Hematopoietic multipotent progenitor cell (in vitro differentiated cells): ENCODE measurements at places on chromosomes 13 and 19. TPM values are rescaled to one million over a fixed set of nuclear protein-coding genes. Genes with fewer than 3 reads are reported as not detected.

DNA sequence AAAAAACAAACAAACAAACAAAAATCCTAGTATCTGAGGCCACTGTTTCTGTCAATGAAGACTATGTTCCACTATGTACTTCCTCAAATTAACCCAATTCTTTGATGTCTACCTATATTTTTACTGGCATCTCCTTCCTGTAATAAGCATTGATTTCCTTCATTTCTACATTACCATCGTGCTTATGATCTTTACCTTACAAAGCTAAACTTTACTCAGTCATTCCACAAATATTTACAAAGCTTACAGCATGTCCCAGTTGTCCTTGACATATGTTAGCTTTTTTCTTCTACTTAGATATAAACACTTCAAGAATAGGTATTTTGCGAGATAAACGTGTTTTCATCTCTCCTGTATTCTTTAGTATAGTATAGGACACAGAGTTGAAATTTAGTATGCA lies 1090.9 kb downstream of the PCDH9 start:
- DNase-seq, result no peak

DNA sequence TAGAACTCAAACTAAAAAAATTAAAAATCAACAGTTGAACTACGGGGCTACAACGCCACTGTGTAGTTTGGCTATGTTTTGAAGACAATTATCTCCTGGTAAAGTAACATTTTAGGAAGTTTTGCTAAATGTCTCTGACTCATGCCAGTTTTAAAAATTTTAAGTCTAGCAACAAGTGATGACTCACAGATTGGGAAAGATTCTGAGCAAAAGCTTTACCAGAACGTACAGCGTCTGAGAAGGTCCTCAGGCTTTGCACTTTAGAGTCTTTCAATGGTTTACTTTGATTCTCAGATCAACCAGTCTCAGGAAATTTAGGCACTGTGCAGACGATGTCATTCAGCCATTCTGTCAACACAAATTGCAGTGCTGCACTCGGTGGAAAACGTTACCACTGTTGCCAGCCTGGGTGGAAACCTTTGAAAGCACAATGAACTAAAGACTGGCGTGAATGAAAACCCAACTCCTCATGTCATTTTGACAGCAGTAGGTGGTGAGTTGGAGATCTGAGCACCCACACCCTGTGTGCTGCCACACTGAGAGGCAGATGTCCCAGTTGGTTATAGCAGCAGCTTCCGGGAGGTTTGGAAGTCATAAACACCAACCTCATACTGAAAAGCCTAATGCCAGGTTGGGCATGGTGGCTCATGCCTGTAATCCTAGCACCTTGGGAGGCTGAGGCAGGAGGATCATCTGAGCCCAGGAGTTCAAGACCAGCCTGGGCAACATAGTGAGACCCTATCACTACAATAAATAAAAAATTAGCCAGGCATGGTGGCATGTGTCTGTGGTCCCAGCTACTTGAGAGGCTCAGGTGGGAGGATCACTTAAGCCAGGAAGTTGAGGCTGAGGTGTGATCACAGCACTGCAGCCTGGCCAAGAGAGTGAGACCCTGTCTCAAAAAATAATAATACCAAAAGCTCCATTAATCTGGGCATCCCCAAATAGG lies 6.3 kb upstream of the WTIP start:
- DNase-seq, result no peak

DNA sequence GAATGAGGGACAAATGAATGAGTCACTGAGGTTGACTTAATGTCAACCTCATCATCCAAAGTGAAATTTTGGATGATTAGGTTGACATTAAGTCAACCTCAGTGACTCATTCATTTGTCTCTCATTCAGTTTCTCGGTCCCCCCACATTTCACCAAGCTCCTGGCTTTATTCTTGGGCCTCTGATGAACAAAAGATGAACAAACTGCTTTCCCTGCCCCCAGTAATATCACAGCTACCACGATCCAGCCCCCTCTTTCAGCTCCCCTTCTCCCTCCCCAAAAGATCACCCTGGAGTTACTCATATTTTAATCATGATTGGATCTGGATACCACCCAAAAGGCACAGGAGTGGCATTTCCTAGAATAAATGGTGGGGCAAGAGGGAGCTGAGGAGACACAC lies 10.8 kb downstream of the CEACAM18 start:
- no peak for DNase-seq

DNA sequence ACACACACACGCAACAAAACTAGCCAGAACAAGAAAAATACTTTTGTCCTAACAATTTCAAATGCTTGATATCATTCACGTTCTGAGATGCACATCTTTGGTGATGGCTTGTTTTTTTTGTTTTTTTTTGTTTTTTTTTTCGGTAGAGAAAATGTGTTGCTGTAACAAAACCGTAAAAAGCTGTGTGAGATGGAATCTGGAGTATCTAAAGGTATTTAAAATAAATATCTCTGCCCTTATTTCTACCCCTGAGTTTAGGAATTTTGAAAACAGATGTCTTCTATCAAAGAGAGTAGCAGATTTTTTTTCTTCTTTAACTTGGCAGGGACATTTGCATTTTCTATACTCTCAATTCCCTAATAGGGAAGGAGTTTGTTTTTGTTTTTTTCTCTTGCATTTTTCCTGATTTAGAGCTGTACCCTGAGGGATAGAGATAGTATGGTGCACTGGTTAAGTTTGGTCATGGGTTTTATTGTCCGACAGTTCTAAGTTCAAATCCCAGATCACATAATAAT lies 446.6 kb downstream of the KLF5 start:
- DNase-seq, result no peak

GRCh38 chr19:48868114-48868886 lies at the start of gene PLEKHA4:
TSS of gene PLEKHA4 (minus strand) at chr19:48868617. CDS start at chr19:48867620, 997 bp downstream.
- DNase-seq, result no peak

DNA sequence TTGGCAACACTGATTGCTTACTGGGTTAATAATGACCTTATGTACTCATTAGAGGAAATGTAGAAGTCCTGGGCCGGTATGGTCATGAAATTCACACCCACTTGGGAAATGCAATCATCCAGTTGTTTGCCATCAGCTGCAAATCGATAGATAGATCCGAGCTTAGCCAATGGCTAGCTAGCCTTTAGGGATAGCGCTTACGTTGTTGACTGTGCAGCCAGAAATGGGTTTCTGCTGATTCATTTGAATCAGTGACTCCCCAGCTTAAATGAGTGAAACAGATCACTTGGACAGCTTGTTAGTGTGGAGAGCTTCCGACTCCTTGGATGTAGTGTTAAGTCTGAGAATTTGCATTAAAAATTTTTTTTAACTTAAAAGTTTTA lies 11.8 kb downstream of the IL17D start:
- DNase-seq, result no peak

DNA sequence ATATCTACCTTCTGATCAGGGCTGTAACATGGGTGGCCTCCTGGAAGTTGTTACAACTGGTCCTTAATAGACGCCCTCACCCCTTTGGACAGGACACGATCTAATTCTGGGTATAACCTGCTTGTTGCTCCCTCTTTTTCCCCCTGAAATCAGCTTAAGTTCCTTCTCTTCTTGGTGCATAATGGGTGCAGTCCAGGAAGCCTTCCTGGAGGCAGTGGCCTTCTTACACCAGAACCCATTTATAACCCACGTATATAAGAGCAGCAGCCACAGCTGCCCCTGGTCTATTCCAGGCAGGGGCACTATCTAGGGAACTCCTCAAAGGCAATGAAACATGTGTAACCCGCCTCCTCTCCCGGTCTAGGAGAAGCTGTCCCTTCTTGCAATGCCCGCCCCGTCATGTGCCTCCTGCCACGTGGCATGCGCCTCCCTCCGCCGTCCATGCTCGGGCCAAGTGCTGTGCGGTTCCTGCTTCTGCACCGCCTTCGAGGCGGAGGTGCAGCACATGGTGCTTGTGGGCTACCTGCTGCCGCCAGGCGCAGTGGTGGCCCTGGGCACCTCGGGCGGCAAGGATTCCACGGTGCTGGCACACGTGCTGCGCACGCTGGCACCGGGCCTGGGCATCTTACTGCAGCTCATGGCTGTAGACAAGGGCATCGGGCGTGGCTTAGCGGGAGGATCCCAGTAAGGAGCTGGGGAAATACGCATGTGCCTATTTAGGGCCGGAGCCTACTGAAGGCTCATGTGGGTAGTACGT lies 27.3 kb downstream of the ZNF175 start:
- DNase-seq, result no peak

GRCh38 chr19:43126720-43127119 lies 44.2 kb upstream of the PSG2 start:
- DNase-seq, result no peak

DNA sequence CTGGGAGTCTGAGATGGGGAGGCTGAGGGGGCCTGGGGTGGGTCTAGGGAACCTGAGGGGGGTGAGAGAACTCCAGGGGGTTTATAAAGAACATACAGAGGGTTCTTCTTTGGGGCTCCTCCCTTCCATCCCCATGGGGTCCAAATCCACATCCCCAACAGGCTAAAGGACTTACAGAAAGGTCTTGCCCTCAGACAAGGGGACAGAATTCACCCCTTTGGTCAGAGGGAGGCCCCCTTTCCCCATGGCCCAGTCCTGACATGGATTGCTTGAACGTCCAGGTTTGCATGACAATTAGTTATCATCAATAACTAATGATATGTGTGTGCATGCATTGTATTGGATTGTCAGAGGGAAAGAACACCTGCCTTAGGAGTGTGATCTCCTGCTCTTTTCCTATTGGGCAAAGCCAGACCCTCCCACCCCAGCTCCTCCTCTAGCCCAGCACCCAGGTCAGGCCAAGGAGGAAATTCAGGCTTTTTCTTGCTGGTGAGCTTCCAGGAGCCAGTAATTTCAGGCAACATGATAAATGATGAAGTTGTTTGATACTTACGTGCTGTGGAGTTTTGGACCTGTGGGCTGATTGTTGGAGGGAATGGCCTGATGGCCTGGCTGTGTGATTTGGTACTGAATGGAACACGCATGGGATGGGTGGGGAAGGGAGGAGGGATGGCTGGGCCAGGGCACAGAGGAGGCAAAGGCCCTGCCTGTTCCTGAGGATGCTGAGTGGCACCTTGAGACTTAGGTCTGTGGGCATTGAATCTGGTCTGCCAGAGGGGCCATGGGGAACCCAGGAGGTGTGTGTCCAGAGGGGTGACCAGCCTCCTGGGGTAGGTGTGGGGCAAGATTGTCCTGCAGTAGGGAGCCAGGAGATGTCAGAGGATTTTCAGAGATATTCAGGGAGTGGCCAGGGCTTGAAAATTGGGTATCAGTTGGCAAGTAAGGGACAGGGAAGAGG lies 1.1 kb downstream of the KLHL26 start:
- DNase-seq, result no peak

DNA sequence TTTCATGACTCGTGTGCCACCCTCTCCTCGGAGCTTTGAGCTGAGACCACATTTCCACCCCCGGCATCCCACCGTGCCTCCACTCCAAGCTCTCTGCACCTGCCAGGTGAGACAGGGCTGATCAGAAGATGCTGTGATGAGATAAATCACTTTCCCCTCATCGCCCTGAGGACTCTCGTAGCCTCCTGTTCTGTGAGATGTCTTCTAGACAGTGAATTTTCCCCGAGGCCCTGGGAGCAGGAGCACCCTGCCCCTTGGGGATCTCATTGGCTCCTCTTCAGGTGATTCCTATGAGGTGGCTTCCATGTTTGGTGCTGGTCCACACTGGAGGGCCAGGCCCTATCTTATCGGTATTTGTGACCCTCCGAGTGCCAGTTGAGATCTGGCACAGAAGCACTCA lies 154.0 kb upstream of the TSHZ3 start:
- no peak for DNase-seq

DNA sequence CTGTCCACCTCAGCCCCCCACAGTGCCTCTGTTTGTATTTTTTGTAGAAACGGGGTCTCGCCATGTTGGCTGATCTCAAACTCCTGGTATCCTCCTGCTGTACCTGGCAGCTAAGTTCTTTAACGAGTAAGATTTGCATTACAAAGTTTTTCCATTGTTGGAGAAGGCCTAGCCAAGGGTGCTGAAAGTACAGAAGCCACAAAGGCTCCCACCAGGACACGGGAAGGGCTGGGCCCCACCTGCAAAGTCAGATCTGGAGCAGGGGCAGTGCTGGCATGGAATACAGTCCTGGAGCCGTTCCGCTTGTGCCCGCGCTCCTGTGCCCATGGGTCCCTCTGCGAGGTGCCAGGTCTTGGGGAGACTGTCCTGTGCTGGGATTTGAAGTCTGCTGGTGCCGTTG lies 12.1 kb downstream of the FZR1 start:
- no peak for DNase-seq

DNA sequence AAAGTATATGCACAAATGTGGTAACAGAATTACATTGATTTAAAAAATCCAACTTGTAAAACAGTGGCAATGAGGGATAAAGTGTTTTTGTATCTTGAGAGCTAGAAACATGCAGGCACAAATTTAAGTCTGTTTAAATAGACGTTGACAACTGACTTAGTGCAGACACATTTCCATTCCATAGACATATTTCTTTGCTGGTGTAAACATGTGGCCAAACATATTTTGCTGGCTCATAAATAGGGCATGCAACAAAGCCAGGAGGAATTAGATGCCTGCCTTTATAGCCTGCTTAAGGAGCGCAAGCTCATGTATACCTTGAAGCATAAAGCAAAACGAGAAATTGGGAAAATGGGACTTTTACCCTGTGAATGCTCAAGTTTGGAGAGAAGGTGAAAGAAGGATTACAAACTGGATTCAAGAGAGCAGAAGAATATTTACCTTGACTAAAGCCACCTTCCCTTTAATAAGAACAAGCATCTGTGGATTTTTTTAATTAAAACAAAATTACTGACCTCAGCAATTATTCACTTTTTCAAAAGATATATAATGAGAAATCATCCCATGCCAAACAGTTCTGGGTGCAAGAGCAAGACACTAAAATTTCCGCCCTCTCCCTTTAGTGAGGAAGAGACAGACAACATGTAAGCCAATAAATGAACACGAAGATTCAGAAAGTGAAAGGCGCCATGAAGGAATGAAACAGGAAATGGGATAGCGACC lies 71.0 kb downstream of the DCT start:
- DNase-seq, result no peak

- DNase-seq, result no peak
These were observed 46.3 kb upstream of the DCT start for GRCh38 chr13:94525781-94526180.

- no peak for DNase-seq
These were observed 88.2 kb upstream of the MBNL2 start for GRCh38 chr13:97133955-97134354.

The HSH2D gene
- total RNA-seq, result 160 TPM

The KRTDAP gene
- not detected for total RNA-seq

The ZNF813 gene
- total RNA-seq, result 2.2 TPM

The LRRC25 gene
- total RNA-seq, result 5.4 TPM

The RTBDN gene
- not detected for total RNA-seq

The C1QTNF9B gene
- not detected for total RNA-seq

The GRK1 gene
- under 0.01 TPM for total RNA-seq

The LRRC63 gene
- 1.9 TPM for total RNA-seq

The BAX gene
- total RNA-seq, result 38.0 TPM
